ENCODE measurements at places on chromosomes 5 and 9.

DNA sequence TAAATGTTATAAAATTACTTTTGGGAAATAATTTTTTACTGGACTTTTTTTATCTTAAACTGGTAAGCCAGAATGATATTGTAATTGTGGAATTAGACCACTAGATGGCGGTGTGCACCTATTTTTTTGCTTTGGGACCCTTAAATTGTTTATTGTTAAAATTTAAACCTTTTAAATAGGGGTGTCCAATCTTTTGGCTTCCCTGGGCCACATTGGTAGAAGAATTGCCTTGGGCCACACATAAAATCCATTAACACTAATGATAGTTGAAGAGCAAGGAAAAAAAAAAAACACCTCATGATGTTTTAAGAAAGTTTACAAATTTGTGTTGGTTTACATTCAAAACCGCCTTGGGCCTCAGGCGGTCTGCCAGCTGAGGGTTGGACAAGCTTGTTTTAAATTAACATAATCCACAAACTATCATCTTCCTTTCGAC, 28.4 kb upstream of the GADD45G start:
- no peak for DNase-seq

GRCh38 chr9:21811914-21812313, 9.5 kb downstream of the MTAP start:
- DNase-seq: no peak

GRCh38 chr9:70603020-70603411, 188.6 kb upstream of the KLF9 start:
- DNase-seq: no peak

GRCh38 chr5:82421119-82421518, 143.0 kb upstream of the RPS23 start:
- no peak for DNase-seq

GRCh38 chr9:88025411-88026117, 51.2 kb upstream of the CDK20 start:
- DNase-seq: no peak

GRCh38 chr5:137359941-137360340, 139.2 kb downstream of the SPOCK1 start:
- no peak for DNase-seq

DNA sequence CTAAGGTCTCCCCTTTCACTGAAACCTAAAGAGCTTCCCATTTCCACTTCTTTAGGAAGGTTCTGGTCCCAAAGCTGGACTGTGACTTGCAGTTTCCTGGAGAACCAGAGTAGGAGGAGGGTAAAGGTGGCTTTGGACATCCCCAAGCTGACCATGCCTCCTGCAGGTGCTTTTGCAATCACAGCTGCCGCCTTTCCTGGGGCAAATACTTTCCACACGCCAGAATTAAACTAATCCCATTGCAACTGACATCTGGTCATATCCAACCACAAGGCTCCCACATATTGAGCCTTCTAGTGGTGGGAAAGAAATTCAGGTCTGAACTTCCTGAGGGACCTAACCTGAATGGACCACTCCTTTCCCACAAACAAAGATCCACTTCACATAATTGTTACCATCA, 92.7 kb downstream of the NRG2 start:
- no peak for DNase-seq

DNA sequence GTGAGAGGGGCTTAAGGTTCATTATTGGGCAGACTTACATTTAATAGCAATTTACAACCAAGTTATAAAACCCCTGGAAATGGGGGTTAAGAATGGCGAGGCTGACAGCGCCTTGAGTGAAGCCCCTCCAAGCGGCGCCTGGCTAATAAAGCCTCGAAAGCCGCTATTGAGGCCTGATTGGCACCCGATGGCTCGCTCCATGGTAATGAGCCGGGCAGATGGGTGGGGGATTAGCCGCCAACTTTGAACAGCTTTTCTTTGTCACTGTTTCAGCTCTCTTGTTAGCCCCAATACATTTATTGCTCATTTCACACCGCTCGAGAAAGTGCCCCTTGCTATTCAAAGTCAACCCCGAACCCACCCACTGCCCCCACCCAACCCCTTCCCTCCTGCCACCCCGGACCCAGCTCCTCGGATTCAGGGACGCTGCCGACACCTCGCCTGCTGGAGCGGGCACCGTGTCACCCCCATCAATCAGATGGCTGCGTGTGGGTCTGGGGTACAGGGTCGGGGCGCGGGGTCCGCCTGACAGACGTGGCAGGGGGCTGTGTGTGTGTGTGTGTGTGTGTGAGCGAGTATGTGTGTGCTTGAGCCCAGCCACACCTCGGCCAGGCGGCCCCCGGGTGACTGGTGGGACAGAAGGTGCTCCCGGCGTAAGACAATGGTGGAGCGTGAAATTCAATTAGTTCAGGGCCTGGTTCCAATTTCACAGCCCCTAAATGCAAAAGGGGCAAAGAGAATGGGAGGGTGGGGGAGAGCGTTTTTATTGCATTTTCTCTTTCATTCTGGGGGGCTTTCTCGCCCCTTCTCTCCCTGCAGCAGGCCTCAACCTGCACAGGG, 34.2 kb downstream of the ASS1 start:
- no peak for DNase-seq

GRCh38 chr5:61292062-61292657, 39.9 kb upstream of the ZSWIM6 start:
- DNase-seq: no peak

GRCh38 chr5:136191304-136192014, 1.5 kb downstream of the SMIM32 start:
- no peak for DNase-seq

DNA sequence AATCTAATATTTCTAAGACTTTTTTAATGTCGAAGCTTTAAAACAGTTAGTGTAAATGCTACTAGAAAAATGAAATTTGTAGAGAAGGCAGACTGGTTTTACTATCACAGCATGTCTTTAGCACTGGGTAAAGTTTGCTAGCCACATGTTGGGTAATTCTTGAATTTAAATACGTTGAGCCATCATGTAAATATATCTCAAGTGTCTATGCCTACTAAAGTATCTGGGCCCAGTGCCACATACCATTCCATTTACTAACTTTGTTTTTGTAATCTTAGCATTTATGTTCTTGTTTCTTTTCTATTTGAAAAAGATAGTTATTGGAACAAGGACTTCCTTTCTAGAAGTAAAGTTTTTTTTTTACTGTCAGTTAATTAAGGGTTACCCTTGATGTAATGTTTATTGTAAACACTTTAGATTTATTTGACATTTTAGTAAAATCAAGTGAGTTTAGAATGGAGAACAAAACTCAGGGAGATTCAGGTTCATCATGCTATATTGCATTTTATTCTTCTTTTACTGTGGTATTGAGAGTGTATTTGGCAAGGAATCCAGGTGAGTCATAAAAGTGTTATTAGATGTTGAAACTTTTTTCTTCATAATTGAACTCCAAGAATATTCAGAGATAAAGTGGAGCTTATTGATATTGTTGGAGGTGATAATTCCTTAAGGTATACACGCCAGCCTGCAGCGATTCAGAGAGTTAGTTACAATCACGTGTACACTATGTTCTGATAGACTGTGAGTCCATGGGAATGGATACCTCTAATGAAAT, 182.4 kb downstream of the CCDC171 start:
- DNase-seq: no peak

DNA sequence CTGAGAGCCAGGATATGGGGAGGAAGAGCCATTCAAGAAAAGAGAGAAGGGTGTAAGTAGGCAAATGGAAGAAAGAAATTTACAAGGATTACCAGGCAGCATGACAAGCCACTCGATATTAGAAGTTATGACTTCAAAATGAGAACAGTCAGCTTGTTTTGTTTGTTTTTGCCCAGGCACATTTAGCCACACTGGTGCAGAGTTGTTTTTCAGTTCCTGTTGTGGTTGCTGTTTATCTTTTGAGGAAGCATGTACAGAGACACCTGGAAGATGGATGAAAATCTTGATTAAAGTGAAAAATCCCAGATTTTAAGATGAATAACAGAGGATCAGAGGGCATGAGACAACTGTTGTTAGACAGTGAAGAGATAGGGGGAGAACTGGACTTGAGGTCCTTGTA, 199.1 kb downstream of the MTRR start:
- DNase-seq: no peak

- DNase-seq: no peak
Measured at GRCh38 chr9:100640447-100641050, 62.7 kb downstream of the CAVIN4 start.

DNA sequence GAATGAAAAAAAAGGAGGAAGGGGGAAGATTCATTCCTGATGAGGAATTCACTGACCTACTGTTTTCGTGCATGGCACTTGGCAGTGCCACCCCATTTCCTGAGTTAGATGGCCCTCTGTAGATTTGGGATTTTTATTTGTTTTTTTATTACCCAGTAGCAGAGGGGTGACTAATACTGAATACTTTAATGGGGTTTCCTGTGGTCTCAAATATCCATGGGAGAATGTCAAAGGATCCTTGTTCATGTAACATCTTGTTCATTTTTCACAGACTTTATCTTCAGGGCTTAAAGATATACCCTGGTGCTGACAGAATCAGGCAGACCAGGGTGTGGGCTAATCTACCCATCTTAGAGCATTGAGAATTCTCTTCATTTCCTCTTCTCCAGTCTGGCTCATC, 93.0 kb downstream of the MAMDC2 start:
- no peak for DNase-seq

DNA sequence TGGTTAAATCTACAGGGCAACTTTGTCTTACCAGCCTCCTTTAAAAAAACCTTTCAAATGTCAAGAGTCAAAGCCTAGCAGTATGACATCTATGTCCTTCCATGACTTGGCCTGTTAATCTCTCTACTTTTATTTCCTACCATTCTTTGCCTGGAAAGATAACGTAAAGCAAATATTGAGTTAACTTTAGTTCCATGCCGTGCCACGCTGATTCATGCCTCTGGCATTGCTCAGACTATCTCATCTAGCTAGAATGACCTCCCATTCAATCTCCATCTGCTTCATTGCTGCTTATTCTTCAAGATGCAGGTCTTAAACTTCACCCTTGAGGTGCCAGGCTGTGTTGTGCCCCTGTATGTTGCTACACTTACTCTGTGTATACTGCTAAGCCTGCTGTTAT, 729.8 kb downstream of the EFNA5 start:
- DNase-seq: no peak

GRCh38 chr5:121285801-121286521, 565.7 kb upstream of the FTMT start:
- no peak for DNase-seq

DNA sequence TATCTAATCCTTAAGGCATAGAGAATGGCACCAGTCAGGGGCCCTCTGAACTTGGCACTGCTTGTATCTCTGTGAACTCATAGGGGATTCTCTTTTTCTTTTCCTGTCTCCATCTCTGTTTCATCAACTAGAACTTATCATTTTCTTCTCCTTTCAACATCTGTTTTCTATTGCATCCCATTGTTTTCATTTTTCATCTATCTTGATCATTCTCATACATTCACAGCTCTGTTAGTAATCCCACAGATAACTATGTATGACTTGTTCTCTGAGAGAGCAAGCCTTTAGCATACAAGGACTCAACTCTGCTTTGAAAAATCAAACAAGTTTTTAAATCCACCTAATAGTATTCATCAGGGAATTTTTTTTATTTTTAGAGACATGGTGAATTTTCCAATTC, 264.3 kb downstream of the ARRDC3 start:
- no peak for DNase-seq

DNA sequence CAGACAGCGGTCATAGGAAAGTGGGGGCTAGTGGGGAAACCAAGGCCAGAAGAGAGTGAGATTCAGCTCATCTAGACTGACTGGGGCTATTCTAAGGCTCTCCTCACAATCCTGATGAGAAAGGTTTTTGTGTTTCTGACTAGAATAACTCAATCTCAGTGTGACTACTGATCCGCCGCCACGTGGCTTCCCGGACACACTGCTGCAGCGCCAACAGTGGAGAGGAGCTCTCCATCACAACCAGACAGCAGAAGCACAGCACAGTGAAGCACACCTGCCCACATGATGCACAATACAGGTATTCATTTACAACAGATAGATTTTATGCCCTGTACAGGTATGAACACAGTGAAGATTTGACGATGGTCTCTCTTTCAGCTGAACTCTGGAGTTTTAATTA, 25.4 kb downstream of the NREP start:
- no peak for DNase-seq

- DNase-seq: no peak
Measured at GRCh38 chr5:54135042-54135441, 175.3 kb downstream of the ARL15 start.

DNA sequence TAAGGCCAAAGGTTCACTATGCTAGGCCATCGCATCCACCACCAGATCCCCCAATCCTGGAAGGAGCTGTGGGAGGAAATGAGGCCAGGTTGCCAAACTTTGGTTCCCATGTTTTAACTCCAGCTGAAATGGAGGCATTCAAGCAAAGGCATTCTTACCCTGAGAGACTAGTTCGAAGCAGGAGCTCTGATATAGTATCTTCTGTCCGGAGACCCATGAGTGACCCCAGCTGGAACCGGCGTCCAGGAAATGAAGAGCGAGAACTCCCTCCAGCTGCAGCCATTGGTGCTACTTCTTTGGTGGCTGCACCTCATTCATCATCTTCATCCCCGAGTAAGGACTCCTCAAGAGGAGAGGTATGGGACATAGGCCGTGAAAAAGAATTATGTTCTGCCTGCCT, 75.6 kb downstream of the GAPVD1 start:
- DNase-seq: no peak

DNA sequence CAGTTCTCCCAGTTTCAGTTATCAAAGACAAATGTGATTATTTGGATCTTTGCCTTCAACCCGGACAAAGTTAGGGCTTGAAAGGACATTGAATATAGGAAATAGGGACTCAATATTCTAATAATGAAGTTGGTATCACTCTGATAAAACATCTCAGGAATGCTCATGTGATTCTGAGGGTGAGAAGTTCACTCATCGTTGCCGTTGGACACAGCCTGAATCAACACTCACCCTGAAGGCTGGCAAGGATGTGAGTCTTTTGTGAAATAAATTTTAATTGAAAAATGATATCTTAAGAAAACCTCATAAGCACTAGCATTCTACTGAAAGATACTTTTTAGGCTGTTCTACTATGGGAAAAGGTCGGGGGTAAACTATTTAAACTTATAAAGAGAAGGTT, 44.8 kb upstream of the C9orf72 start:
- DNase-seq: no peak

DNA sequence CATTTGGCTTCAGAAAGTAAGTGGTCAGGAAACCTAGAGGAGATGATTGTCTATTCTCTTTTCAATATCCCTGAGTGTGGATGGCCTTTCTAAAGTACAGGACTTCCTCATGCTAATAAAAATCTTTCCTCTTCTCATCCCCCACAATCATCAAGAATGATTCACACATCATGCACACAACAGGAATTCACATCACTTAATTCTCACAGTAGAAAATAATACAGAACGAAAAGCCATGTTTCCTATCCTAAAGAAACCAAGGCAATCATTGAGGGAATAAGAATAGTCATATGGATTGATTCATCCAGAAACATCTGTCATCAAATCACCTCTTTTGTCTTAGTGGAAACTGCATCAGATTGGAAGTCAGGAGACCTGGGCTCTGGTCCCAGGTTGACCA, 203.1 kb upstream of the PIK3R1 start:
- DNase-seq: no peak

DNA sequence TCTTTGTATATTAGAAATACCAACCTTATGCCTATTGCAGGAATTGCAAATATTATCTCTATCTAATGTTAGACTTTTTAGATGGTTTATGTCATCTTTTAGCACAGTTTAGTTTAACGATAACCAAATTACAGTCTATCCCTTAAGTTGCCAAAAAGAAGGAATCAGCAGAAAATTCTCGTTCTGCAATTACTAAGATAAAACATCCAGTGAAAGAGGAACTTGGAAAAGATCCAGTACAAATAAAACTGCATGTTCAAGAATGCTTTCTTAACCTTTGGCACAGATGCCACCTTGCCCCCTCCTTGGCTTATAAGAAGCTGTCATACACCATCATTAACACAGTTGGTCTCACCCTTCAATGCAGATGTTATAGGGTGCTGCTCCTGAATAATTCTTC, 124.0 kb downstream of the SEMA5A start:
- DNase-seq: no peak

All from stimulated activated CD4-positive, alpha-beta T cell treated with anti-CD3 and anti-CD28 coated beads, Interleukin-15, amount 100 ng/mL, for 1 hour (primary cell).